ENCODE measurements at places on chromosomes 1 and 21. TPM values are rescaled to one million over a fixed set of nuclear protein-coding genes. Genes with fewer than 3 reads are reported as not detected.

The GIPC2 gene
- 39.7 TPM for total RNA-seq

The KLHDC9 gene
- 2.9 TPM for total RNA-seq

The PDXK gene
- 114 TPM for total RNA-seq

The KRTAP7-1 gene
- not detected for total RNA-seq

The KRTAP20-1 gene
- not detected for total RNA-seq

The CGN gene
- 0.24 TPM for total RNA-seq

The CNIH3 gene
- 0.55 TPM for total RNA-seq

Measured in HepG2 (cell line).